A549 treated with RU486 at 1 μM for 4 hours (cell line): ENCODE measurements at places on chromosomes 13 and 19. TPM values are rescaled to one million over a fixed set of nuclear protein-coding genes. Genes with fewer than 3 reads are reported as not detected.

Gene AZU1
- total RNA-seq: 0.14 to 0.53 TPM (median 0.28 TPM) in 4 of 5 replicates, not detected in the other

Gene DPP9
- 54.4 to 66.9 TPM (median 62.2 TPM) in 5 replicates for total RNA-seq

Gene SEMA6B
- 4.3 to 6.9 TPM (median 6.1 TPM) in 5 replicates for total RNA-seq

Gene GIPC3
- total RNA-seq: 0.11 to 0.32 TPM (median 0.17 TPM) in 5 replicates

Gene LYL1
- total RNA-seq: 0.50 to 1.0 TPM (median 0.71 TPM) in 5 replicates

Gene GRIN2D
- 7.3 to 11.8 TPM (median 10.0 TPM) in 5 replicates for total RNA-seq

Gene VSIG10L
- total RNA-seq: 6.8 to 11.3 TPM (median 10.1 TPM) in 5 replicates

Gene CRX
- total RNA-seq: not detected in 5 replicates

Gene NLRP5
- total RNA-seq: not detected in 5 replicates

Gene LILRA1
- total RNA-seq: not detected in 5 replicates

Gene PSG6
- 0.18 to 0.26 TPM in 2 of 5 replicates, not detected in the others for total RNA-seq

Gene MFSD12
- total RNA-seq: 112 to 171 TPM (median 162 TPM) in 5 replicates

Gene SIGLEC9
- not detected in 5 replicates for total RNA-seq

Gene CEACAM8
- total RNA-seq: not detected in 5 replicates

Gene ZNF345
- total RNA-seq: 0.18 to 0.34 TPM (median 0.21 TPM) in 3 of 5 replicates, not detected in the others

Gene MEIOSIN
- 0.06 to 0.10 TPM (median 0.08 TPM) in 3 of 5 replicates, not detected in the others for total RNA-seq

Gene HIPK4
- 0.15 to 0.32 TPM (median 0.19 TPM) in 5 replicates for total RNA-seq

Gene SOHLH2
- total RNA-seq: not detected in 5 replicates

Gene SIGLEC8
- not detected in 5 replicates for total RNA-seq
